ENCODE measurements at places on chromosomes 4 and X. TPM values are rescaled to one million over a fixed set of nuclear protein-coding genes. Genes with fewer than 3 reads are reported as not detected.

Gene GLRA3
- 0.19 TPM for polyA plus RNA-seq

Gene FREM3
- polyA plus RNA-seq, result 0.28 TPM

Gene PLXNB3
- polyA plus RNA-seq, result 0.30 TPM

Gene GAGE1
- not detected for polyA plus RNA-seq

Gene TRMT10A
- polyA plus RNA-seq, result 5.4 TPM

Gene SHISA3
- polyA plus RNA-seq, result 5.0 TPM

Gene ITM2A
- polyA plus RNA-seq, result 52.8 TPM

Gene ESX1
- polyA plus RNA-seq, result not detected

Gene CLGN
- 3.8 TPM for polyA plus RNA-seq

DNA sequence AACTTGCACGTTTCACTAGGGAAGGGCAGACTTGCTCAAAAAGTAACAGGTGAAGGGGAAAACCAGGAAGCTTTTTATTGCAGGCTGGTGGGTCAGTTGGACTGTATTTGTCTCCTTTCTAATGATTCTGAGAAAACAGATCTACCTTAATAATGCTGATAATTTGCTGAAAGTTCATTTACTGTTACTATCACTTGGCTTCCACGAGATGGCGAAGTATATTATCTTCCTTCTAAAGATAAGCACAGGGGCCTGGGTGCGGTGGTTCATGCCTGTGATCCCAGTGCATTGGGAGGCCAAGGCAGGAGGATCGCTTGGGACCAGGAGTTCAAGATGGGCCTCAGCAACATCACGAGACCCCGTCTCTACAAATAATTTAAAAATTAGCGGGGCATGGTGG lies 16.4 kb downstream of the CCKAR start:
- DNase-seq, result no peak

DNA sequence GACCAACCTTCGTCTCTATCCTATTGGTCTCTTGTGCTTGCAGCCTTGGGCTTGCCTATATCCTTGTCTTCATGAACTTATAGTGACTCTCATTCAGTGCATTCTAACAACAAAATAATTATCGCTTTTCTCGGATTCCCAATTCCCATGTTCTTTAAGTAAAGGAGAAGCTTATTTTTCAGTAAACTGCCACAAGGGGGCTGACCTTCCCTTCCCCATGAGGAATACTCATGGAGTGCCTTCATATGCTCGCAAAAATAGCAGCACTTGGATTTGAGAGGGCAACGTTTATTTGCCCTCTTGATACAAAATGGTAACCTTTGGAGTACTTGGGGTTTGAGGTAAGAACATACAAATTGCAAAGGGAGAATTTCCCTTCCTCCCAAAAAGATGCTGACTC lies 183.2 kb upstream of the TENT5D start:
- DNase-seq, result peak; percentile 23

DNA sequence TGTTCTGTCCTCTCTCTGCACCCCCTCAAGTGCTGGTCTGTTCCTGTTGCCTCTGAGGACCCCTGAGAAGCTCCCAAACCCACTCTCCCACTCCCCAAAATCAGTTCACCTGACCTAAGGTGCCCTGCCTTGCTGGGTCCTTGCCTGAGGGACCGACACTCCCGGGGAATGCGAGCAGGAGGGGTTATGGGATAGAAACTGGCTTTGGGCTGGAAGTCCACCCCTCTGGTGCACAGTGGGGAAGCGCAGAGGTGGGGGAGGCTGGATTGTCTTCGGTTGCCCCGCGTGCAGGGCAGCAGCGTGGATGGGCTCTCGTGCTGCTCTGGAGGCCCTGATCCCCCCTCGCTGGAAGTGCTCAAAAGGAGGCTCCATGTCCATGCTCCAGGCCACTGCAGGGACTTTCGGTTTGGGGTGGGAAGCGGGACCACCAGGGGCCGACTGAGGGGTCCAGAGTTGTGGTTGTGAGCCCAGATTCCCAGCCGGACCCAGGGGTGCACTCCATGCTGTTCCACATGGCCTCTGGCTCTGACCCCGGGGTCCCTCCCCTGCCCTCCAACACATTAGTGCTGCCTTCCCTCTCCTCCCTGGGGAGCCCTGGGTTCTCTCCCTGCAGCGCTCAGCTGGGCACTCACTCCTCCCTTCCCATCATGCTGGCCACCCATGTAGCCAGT lies 7.6 kb downstream of the SORCS2 start:
- DNase-seq, result no peak

- DNase-seq, result no peak
Measured at GRCh38 chr4:91267543-91267942, 1036.2 kb upstream of the GRID2 start.

DNA sequence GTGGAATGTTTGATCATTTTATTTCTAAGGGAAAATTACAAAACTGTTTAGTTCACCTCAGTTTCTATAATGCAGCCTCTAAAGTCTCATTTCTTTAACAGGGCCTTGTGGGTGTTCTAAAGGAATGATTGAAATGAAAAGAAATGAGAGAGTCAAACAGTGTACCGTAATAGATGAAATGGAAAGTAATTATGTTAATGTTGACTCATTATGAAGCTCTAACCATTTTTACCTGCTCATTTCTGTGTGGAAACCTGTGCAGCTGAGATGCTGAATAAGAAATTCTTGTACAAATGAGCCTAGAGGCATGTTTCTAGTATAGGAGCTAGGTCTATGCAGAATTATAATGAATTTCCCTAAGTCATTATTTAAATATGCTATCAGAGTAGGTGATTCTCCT lies 45.2 kb upstream of the RPA4 start:
- no peak for DNase-seq

- DNase-seq, result no peak
Measured at GRCh38 chrX:119201570-119201969, 34.5 kb upstream of the PGRMC1 start.

- DNase-seq, result no peak
Measured at GRCh38 chr4:1378559-1379231, 27.5 kb downstream of the NKX1-1 start.

DNA sequence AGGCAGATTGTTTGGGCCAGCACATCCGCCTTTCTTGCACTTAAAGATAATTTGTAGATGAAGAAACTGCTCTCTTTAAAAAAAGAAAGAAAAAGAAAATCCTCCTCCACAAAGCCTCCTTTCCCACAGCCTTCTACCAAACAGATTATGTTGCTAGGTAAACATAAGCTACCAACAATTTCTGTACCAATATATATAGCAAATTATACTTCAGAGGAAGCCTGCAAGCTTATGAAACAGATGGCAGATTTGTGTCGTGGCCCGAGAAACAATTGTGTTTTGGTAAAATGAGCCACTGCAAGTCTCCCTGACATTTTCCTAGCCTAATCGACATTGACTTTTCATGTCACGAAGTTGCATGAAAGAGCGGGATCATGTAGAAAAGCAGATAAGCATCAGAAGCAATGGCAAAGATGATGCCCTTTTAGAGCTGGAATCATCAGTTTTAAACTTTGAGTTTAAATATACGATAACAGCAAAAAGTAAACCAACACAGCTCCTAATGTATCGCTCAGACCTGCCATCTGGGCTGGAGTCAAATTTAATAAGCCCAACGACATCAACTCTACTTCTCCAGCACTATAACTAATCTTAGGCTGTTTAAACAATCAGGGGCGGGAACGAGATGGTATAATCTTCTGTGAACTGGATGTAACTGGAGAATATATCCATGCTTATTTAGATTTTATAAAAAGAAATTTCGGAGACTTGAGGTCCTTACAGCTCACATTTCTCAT lies 94.9 kb upstream of the PLAC1 start:
- DNase-seq, result no peak

- no peak for DNase-seq
Measured at GRCh38 chrX:75582511-75582910, 59.7 kb upstream of the ZDHHC15 start.

DNA sequence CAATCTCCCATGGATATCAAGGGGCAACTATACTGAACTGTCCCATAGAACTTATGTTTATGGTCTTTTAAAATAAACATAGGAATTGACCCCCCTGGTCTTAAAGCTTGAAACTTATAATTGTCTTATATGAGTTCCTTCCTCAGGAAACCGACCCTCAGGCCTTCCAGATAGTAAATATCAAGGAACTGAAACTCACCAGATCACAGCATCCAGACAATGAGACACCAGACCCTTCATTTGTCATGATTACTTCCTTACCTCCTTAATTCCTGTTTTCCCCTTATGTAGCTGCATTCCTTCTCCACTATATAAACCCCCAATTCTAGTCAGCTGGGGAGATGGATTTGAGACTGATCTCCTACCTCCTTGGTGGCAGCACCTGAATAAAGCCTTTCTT lies 94.8 kb upstream of the GRPR start:
- no peak for DNase-seq

GRCh38 chr4:153383131-153383530 lies 38.6 kb downstream of the MND1 start:
- no peak for DNase-seq

All from GM23338 (cell line).